ENCODE measurements at places on chromosomes 3 and 15. TPM values are rescaled to one million over a fixed set of nuclear protein-coding genes. Genes with fewer than 3 reads are reported as not detected.

DNA sequence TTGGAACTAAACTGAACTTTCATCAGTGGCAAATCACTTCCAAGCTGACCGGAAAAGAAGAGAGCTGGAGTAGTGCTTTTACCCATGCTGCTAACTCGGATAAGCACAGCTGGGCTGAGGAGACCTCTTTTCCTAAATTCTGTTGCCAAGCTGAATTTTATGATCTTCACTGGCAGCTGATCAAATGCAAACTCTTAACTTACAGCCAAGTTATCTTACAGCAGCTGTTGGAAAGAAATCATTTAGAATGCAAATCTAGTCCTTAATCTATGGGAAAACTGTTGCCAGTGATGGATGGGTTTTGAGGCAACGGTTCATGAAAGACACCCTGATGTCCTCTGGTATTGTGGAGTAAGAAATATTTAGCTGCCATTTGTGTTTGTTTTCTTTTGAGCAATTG lies 216.5 kb downstream of the ZNF385D start:
- no peak for DNase-seq

DNA sequence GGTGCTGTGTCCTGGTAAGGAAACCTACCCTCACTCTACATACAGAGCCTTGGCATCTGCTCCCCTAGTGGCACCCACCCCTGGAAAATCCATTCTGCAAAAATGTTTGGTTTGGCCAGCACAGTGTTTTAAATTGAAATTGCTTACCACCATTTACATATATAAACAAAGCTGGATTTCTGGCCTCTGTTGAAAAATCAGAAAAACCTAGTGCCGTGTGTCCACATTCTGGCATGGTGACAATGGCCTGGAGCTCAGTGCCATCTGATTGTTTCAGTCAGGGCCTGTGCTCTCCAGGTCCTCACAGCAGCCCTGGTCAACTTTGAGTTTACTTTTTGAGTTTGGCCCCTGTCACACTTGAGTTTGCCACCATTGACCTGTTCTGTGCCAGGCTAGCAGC lies 2.9 kb upstream of the IL17RC start:
- no peak for DNase-seq

DNA sequence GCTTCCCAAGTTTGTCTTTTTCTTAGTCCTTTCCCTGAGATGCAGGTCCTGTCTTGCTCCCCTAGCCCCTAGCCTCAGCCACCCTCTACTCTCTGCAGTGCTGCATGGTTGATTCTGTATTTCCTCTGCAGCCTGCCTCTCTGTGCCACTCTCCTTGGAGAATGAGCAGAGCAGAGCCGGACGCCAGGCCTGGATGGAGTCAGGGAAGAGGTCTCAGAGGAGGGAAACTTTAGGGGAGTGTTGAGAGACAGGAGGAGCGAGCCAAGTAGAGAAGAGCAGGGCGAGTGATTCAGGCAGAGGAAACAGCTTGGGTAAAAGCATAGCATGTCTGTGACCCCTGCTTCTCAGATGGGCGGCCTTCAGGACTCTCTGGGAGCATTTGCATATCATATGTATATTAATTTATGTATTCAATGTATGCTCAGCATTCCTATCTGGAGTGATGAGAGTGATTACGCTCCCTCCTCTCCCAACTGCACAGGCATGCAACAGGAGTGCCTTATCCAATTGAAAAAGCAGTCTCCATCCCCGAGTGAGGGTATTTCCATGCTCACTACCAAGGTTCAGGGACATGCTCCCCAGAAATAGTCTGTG lies 166.7 kb downstream of the RORA start:
- no peak for DNase-seq

DNA sequence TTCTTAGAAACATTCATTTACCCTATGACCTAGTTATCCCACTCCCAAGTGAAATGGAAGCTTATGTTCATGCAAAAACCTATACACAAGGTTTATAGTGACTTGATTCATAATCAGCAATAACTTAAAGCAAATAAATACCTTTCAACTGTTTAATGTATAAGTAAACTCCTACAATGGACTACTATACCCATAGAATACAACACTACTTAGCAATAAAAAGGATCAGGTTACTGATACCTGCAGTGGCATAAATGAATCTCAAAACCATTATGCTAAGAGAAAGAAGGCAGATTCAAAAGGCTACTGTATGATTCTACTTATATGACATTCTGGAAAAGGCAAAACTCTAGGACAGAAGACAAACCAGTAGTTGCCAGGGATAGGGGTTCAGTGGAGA lies 8.3 kb upstream of the POLR2M start:
- no peak for DNase-seq

DNA sequence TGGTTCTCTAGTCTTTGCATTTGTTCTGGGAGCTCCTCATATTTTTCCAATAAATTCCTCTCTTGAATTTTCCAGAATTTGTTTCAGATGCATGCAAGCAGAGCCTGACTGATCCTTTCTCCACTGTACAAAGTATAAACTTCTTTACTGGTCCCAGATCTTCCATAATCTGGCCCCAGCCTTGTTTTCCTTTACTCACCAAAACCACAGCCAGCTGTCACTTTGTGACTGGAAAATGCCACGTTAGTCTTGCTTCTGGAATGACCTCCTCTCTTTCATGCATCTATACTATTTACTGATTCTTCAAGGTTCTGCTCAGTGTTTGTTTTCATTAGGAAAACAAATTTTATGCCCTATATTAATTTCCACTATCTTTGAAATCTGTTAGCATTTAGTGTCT lies 60.4 kb upstream of the SPPL2A start:
- DNase-seq = no peak

- no peak for DNase-seq
These were observed 48.7 kb upstream of the VILL start for GRCh38 chr3:37941608-37942508.

DNA sequence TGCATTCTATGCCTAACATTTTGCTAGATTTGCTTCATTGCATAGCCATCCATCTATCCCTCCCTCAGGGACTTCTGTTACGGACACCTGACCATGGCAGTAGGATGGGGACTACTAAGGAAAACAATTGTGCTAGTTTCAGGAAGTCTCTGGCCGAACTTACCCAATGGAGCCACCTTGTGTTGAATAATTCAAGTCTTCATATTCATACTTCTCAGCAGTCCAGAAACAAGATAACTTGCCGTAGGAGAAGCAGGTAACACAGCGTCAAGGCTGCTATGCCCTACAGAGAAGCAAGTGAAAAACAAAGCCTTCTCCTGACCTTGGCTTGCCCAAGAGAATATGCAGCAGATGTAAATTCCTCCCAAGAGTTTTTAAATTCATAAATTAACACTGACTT lies 685.3 kb downstream of the GRM7 start:
- DNase-seq = no peak

DNA sequence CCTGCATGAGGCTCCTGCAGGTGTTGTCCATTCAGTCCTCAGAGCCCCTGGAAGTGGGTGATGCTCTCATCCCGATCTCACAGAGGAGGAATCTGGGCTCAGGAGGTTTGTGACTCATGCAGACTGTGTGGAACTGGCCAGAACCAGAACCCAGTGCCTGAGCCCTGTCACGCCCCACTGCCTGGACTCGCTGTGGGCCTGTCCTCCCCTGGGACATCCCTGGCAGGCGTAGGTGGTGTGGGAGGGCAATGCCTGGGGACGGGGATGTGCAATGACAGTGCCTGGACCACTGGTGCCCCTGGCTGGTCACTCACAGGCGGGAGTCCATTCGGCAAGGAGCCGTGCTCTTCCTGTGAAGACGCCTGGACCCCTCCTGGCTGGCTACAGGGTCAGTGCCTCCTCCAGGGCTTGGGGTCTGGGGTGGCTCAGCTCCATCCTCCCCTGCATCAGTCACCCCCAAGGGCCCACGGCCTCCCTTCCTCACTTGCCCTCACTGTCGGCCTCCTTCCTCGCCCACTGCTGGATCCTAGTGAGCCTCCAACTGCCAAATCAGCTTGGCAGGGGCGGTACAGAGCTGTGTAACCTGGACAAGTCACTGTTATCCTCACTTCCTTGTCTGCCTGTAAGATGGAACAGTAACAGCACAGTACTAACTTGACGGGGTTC lies 14.9 kb downstream of the PSTPIP1 start:
- no peak for DNase-seq

- DNase-seq = no peak
These were observed 567.0 kb upstream of the RGMA start for GRCh38 chr15:93656041-93656440.

Gene SCG5
- 20.1 TPM for polyA plus RNA-seq

DNA sequence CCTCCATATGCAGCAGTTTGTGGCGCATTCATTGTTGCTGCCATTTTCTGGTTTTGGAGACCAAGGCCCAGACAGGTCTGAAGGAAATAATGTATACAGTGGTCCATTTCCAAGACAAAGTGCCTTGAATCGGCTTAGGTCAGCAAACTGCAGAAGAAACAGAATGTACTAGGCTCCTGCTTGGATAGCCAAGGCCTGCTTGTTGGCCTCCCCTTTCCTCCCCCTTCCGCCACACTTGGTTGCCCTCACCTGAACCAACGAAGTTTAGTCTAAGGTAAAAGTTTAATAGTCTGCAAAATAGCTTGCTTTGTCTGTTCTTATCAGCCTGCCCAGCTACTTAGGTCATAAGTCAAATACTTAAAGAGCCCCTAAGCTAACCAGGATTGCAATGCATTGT lies 12.0 kb upstream of the RTP3 start:
- DNase-seq = no peak

Gene CD80
- 0.12 TPM for polyA plus RNA-seq

DNA sequence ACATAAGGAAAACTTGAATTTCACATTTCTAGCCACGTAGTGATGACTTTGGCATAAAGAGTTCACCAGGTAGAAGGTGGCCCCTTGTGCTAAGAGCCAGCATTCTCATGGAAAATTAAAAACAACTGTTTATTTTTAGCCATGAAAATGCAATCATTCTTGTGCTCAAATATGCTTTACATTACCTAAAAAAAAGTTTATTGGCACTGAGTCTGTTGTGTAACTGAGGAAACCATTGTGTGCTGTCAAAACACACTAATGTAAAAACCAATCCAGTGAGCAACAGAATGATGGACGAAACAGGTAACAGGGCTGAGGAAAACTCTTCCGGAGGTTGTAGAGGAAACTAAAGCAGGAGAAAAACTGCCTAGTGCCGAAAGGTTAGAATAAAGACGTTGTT lies 287.0 kb upstream of the TMC3 start:
- DNase-seq = no peak

Data from left renal pelvis (tissue), 4 donors.